Activated T-cell treated with anti-CD3 and anti-CD28 coated beads, Interleukin-2, amount 50 U/mL, for 4 hours (primary cell): ENCODE measurements at places on chromosomes 16 and 17. TPM values are rescaled to one million over a fixed set of nuclear protein-coding genes. Genes with fewer than 3 reads are reported as not detected.

Gene EPX
- not detected for total RNA-seq

DNA sequence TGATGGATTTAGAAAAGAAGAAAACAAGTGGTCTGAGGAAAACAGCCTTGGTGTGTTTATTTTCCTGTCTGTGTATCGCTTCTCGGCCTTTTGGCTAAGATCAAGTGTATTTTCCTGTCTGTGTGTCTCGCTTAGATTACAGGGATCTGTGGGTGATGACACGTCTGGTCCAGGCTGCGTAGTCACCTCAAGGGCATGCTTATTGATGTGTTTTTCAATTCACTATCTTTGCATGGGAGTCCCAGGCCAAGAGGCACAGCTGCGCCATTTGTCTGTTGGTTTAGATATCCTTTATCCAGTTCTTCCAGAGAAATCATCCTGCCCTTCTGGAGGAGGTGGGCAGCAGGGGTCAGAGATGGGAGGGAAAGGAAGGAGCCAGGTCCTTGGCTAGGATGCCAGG, 47.1 kb upstream of the STH start:
- no peak for DNase-seq

Gene SEPTIN12
- not detected for total RNA-seq

Gene PRSS22
- total RNA-seq, result not detected

GRCh38 chr17:8629371-8630226, 926 bp downstream of the MYH10 start:
- DNase-seq, result no peak

Gene KRT27
- total RNA-seq, result not detected

Gene TGFB1I1
- 0.34 TPM for total RNA-seq

DNA sequence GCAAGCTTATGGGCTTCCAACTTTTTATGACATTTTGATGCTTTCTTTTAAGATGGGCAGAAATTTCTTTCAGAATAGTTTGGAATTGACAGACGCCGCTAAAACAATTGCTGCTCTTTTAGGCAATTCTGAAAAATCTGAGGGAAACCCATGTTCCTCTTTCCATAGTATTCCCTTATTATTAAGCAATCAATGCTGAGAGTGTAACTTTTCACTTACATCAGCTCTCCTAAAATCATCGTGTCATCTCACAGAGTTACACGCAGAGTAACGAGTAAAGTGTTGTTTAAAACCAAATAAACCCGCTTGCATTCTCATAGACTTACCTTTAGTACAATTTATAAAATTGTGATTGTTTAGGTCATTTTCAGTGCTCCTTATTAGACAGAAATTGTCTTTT, 150.6 kb downstream of the MAF start:
- no peak for DNase-seq

DNA sequence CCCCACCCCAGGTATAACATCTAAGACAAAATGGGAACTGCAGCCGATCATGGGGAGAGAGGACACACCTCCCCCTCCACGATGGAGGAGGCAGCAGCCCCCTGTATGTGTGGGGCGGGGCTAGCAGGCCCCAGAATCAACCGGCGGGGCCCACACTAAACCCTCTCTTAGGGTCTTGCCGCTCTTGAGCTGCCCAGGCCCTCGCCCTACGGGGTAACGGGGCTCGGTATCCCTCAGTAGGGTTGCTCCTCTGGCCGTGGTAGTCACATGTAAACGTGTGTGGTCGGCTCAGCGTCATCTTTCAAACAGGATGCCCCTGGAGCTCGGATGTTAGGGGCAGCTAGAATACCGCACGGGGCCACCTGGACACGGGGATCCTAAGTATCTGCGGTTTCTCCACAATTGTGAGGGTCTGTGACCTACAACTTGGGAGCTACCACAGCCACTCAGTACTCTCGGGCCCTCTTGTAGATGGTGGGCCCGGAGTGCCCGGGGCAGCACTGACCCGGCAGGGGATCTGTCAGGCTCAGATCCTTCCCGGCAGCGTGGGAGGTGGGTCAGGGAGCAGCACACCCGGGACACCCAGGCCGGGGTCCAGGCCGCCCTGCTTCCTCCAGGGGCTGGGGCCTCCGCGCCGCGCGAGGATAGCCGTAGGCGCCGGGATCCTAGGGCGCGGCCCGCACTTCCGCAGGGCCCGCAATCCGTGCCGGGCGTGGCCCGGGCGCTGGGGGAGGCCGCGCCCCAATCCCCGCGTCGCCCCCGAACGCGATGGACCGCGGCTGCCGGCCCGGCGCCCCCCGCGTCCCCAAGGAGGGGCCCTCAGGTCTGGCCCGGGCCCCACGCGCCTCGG, 781 bp downstream of the ARHGDIA start:
- no peak for DNase-seq

GRCh38 chr17:53101706-53102105, 721.0 kb upstream of the KIF2B start:
- DNase-seq, result no peak

DNA sequence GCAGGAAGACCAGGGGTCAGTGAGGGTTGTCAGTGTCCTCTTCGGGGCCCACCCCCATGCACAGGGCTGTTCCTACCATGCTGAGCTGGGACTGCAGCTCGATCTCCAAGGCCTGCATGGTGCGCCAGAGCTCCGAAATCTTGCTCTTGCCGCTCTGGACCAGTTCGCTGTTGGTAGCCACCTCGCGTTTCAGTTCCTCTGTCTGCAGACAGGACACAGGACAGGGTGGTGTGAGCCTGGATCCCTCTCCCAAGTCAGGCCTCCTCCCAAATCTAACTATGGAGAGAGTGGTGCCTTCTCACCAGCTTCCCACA, 90.9 kb downstream of the GOSR1 start:
- no peak for DNase-seq

GRCh38 chr17:42760652-42761581, at the start of gene RAMP2:
RAMP2 (plus strand) TSS chr17:42761227; CDS start chr17:42761262, 35 bp downstream.
- no peak for DNase-seq

Gene IGF2BP1
- 0.35 TPM for total RNA-seq

DNA sequence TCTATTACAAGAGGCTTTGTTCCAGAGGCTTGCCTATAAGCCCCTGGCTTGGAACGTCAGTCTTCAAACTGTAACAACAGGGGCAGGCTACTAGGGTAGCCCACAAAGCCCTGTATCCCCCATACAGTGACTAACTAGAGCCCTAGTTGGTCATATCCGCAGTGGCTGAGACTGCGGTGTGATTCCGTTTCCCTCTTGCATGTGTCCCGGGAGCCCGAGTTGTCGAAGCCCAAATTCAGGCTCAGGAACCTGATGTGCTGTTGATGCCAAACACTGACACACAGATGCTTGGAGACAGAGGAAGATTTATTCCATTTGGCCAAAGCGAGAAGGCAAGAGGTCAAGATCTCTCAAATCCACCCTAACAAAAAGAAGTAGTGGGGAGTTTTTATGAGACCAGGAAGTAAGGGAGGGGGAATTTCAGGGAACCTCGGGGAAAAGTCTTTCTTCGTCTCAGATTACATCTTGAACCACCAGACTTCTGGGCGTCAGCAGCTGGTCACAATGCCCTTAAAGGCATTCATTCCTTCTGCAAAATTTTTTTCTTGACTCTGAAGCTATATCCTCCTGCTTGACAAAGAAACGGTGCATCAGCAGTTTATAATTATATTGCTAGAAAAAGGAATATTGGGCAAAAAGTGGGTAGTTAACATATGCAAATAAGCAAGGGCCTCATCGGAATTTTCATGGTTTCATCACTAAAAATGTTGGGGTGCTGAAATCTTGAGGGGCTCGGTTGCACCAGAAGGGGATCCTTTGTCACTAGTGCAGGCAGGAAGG, 879 bp downstream of the SLFN5 start:
- DNase-seq, result peak; percentile 47

- DNase-seq, result no peak
Observed at GRCh38 chr17:67401598-67402504, 24.8 kb downstream of the PITPNC1 start.

Gene PRDM7
- not detected for total RNA-seq

Gene CRISPLD2
- 0.57 TPM for total RNA-seq

DNA sequence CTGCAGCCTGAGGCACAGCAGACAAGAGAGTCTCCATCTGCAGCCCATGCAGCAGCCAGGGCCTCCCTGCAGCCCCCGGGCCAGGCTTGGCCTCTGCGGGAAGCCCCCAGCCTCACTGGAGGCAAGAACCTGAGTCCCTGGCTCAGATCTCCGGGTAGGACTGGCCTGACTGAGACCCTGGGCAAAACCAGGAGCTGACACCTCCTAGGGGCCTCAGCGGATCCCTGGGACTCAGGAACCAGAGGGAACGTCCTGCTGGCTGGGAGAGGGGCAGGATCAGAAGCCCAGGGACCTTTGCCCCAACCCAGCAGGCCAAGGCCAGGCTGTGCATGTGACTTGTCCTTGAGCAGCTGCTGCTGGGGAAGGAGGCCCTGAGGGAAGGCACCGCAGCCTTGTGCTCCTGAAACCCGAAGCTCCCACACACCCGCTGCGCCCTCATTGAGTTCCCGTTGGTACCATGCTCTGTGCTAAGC, 1.7 kb upstream of the PRSS21 start:
- DNase-seq, result no peak

DNA sequence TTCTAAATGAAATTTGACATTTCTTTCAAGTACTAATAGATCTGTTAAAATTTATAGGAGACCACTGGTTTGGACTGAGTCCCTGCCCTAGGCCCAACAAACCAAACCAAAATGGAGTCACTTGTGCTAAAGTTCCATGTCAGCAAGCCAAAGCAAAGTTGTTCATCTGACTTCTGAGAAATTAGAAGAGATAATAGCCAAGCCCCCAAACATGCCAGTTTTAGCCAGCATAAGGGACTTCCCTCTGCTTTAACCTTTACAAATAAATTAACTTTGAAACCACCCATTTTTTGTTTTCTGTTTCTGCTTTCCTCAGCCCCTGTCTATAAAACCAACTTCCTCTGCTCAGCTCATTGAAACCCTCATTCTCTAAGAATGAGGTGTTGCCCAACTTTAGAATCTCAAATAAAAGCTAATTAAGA, 18.9 kb downstream of the CDR2 start:
- DNase-seq, result no peak

- no peak for DNase-seq
Observed at GRCh38 chr16:10923146-10923649, 19.1 kb downstream of the DEXI start.

Gene PPM1D
- 12.0 TPM for total RNA-seq

- DNase-seq, result peak; percentile 75
Observed at GRCh38 chr16:30660424-30661261, 2.4 kb downstream of the FBRS start.

DNA sequence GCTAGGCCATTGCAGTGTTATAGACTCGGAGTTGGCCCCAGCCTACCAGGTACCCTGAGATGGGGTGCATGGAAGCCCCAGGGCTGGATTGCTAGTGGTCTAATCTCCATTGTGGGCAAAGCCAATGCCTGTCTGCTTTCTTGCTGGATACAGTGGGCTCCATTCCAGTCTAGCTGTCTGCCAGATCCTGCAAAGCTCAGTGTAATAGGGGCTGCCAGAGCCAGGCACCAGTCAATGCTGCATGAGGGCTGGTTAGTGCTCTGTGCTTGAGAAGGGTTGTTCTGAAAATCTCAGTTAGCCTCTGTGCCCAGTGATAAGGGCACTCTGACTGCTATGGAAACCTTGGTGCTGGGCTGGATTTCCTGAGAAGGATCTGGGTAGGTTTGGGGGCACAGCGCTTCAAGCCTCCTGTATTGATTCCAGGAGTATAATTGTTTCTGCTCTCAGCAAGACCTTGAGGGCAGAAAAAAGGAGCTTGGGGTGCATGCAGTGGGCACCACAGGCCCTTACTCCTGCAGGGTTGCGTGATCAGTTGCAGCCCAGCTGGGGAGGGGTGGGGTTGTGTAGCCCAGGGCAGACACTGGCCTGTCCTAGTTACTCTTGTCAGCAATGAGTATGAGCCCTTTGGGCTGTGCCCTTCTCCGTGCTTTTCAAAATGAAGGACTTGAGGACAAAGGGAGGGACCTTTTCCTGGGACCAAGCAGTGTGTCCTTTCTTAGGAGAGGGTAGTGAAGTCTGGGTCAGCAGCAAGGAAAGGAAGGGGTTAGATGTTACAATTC, 19.0 kb downstream of the SMPD3 start:
- DNase-seq, result no peak

GRCh38 chr16:57630931-57631845, 2.8 kb downstream of the ADGRG1 start:
- DNase-seq, result no peak

- DNase-seq, result no peak
Observed at GRCh38 chr17:21679256-21680146, 12.8 kb upstream of the KCNJ18 start.

- no peak for DNase-seq
Observed at GRCh38 chr17:29344201-29344856, 45.8 kb upstream of the TAOK1 start.

Gene GJD3
- not detected for total RNA-seq

DNA sequence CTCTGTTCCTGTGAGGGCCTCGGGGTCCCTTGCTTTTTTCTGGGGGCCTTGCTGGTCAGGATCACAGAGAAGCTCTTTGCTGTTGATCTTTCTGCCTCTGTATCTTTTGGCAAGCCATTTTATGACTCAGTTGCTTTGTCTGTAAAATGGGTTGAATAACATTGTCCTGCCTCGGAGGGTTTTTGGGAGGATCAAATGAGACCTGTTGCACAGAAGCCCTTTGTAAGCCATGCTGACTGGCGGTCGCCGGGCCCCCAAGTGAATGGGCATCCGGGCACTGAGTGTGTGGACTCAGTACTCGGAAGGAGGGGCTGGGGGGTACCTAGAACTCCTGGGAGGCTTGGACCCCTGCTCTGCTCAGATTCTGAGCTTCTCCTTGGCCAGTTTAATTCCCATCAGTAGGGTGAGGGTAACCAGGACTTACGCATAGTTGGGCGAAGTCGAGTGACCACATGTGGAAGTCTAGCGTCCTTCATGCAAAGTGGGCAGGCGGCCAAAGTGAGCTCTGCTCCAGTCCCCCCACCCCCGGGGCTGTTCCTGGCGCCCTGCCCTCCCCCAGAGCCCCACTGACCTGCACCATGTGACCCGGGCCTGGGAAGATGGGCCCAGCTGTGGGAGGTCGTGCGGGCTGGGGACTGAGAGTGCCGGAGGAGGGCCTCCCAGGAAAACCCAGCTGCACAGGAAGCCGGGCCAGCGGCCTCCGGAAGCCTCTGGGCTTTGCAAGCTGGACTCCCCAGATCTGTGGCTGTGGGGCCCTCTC, 284.0 kb downstream of the SEC14L1 start:
- DNase-seq, result no peak

DNA sequence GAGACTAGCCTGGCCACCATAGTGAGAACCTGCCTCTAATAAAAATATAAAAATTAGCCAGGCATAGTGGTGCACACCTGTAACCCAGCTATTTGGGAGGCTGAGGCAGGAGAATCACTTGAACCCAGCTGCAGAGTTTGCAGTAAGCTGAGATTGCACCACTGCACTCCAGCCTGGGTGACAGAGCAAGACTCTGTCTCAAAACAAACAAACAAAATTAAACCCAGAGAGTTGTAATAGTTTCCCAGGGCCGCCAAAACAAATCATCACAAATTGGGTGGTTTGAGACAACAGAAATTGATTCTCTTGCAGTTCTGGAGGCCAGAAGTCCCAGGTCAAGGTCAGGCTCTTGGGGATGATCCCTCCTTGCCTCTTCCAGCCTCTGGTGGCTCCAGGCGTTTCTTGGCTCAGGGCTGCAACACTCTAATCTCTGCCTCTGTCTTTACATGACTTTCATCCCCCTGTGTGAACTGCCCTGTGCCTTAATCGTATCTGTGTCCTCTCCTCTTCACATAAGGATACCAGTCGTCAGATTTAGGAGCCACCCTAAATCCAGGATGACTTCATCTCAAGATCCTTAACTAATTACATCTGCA, 100.3 kb upstream of the NOL11 start:
- DNase-seq, result no peak
